Dermis blood vessel endothelial cell (primary cell): ENCODE measurements at places on chromosomes 13 and 19. TPM values are rescaled to one million over a fixed set of nuclear protein-coding genes. Genes with fewer than 3 reads are reported as not detected.

Gene TSKS
- 0.17 TPM in 1 of 2 replicates, not detected in the other for total RNA-seq

Gene BEST2
- not detected in 2 replicates for total RNA-seq

Gene YJEFN3
- total RNA-seq: 0.14 and 0.17 TPM in 2 replicates

Gene NDUFA11
- 283 and 366 TPM in 2 replicates for total RNA-seq

Gene PRR22
- total RNA-seq: 0.51 TPM in 2 replicates

Gene RUBCNL
- total RNA-seq: under 0.01 and 0.05 TPM in 2 replicates

GRCh38 chr13:25169951-25170553 lies 2.0 kb downstream of the AMER2 start:
- DNase-seq: no peak

- DNase-seq: no peak
Measured at GRCh38 chr13:112450118-112450903, 74.2 kb downstream of the SPACA7 start.

DNA sequence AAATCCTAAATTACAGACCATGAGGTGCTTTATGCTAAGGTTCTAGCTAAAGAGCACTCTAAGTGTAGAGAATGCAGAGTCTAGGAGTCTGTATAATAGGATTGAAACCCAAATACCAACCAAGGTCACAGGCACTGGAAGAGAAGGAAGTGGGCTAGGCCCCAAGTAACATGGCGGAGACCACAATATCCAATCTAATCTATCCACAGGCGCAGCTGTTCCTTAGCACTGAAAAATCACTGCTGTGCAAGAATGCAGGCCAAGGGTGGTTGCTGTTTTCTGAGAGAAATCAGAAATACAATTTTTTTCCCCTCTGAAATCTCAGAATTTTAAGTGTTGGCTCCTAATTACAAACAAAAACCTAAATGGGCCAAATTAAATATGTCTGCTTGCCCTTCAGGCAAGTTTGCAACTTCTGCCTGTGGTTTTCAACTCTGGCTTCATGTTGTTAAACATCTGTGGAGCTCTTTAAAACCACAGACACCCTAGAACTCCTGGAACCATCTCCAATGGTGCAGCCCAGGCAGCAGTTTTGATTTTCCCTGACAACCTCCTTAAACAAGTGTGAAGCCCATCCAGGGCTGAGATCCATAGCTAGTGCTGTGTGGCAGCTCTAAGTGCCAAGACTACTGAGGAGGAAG lies 6.1 kb downstream of the RANBP3 start:
- no peak for DNase-seq

- no peak for DNase-seq
Measured at GRCh38 chr13:46773541-46773940, 23.4 kb downstream of the ESD start.

DNA sequence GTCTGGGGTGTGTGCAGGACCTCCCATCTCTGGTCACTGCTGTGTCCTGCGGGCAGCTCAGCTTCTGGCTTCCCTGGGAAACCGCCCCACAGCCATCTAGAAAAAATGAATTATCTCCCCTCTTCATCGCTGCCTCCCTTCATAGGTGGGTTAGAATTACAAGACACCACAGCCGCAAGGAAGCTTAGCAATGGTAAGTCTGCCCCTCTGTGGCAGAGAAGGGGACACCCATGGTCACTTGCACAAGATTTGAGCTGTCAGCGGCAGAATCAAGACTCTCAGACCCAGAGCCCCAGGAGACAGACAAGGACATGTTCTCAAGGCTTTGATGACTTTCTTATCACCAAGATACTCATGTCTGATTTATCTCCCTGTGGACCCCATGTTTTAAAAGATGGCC lies 110.8 kb upstream of the PABPC3 start:
- DNase-seq: no peak

DNA sequence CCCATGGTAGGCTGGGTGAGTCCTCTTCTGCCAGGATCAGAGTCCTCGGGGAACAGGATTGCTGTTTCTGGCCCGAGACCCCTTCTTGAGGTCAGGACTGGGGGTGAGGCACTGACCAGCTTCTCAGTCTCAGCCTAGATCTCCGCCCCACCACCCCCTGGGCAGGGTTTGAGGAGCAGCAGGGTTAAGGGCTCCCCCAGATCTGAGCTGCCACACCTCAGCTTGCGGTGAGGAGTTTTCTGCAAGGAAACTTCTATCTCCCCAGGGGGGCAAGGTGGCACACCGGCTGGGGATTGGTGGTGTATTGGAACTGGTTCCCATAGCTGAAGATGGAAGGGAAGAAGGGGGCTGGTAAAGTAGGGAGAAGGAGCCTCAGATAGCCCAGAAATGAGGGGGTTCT lies 19.5 kb downstream of the CHST8 start:
- no peak for DNase-seq

DNA sequence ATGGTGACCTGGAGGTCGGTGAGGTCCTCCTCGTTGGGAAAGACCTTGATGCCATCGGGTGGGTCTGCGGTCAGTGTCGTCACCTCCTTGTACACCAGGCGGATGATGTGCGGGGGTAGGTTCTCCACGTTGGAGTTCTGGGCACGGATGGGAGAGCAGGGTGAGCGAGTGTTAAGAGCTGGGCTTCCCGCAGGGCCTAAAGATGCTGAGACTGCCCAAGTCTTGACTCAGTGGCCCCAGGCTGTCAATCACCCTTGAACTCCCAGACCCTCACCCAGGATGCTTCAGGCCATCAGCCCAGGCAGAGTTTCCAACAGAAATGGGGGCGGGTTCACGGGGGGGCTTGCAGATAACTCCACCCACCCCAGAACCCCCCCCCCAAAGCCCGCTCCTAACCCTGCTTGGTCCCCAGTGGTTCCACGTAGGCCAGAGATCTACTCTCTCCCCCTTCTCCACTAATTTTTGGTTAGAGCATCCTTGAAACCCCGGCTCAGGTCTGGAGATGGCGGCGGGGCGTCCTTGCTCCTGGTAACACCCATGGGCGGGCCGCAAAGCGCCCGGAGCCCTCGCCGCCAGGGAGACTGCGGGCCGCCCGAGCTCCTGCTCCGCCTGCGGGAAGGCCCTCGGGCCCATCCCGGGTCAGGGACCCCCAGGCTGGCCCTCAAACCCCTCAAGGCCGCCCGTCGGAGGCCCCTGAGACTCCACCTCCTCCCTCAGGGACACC lies 600 bp downstream of the UBE2S start:
- DNase-seq: peak; percentile 56

GRCh38 chr19:10620786-10621185 lies 4.6 kb upstream of the SLC44A2 start:
- no peak for DNase-seq

DNA sequence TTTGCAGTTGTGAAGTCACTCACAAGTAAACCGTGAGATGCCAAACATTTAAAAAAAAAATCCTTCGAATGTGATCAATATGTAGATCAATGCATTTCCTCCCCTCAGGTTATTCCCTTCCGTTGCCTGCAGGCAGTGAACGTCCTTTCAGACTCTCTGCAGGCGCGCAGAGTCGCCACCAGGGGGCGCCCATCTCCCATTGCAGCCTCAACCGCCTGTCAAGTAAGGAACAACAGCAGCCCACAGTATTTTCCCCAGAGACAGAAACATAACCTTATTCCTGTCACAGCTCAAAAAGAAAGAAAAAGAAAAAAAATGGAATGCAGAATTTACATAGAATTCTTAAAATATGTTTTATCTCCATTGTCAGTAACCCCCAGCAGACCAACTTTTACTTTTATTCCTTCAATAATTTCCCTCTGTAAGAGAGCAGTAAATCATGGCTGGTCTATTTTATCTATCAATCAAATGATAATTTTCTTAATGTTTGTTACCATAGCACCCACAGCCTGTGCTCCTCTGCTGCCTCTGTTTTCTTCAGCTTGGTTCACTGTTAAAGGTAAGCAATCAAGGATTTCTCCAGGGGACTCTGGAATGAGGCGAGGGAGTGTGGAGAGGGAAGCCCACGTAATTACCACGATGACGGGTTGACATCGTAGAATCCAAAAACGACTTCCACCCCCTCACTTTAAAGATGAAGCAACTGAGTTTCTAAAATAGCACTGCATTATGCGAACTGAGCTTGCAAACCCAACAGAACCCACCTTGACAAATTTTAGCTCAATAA lies 637.6 kb upstream of the ARGLU1 start:
- DNase-seq: peak; percentile 85

DNA sequence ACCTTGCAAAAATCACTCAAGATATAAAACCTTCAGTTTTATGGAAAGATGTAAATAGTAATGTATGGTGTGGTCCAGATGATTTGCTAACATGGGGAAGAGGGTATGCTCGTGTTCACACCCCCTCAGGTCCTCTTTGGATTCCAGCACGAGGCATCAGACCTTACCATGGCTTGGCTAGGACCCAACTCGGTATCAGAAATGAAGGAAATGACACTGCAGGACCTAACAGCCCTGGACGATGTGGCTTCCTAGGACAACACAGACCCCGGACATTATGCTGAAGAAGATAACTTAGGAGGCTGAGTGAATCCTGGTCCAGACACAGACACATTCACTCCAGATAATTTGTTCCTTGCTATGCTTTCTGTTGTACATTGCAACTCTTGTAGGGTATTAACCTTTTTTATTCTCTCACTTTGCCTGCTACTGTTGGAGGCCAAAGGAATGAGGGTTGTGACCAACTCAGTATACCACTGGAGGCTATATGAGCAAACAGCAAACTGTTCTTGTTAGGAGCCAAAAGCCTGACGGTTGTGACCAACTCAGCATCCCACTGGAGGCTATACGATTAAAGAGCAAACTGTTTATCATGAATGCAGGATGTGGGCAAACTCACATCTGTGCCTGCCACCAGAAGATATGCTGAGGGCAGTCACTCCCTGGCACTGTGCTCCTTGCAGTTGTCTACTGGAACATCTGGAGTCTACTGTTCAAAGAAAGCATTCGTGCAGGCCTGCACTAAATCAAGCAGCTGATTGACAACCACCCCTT lies 121.7 kb downstream of the ZNF429 start:
- no peak for DNase-seq
